Smooth muscle cell of the brain vasculature (primary cell): ENCODE measurements at places on chromosomes 1 and 21.

GRCh38 chr1:209241487-209241886, 342.0 kb upstream of the CAMK1G start:
- no peak for DNase-seq

DNA sequence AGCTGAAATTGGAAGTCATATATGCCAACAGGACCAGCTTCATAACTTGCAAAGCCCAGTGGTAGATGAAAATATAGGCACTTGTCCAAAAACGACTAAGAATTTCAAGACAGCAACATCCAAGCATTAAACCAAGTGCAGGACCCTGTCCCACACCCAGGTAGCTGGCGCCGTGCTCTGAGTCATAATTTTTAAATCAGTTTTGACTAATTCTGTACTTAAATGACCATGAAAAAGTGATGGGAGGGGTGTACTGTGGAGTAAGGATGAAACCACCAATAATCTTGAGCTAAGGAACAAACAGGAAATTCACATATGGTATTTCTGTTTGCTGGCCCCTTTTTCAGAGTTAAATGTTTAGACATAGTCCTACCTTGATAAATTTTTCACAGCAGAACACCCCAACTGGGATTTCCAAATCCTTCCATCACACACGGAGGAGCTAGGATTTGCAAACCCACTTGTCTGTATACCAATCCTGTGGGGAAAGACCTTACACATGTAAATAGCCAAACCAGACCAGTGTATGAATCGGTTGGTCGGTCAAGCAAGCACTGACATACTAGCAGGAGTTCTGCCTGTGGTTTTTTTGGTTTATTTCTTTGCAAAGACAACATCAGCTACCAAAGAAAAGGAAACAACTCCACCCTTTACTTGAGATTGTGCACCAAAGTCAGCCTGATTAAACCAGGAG, 235.7 kb upstream of the RAB4A start:
- DNase-seq: no peak

DNA sequence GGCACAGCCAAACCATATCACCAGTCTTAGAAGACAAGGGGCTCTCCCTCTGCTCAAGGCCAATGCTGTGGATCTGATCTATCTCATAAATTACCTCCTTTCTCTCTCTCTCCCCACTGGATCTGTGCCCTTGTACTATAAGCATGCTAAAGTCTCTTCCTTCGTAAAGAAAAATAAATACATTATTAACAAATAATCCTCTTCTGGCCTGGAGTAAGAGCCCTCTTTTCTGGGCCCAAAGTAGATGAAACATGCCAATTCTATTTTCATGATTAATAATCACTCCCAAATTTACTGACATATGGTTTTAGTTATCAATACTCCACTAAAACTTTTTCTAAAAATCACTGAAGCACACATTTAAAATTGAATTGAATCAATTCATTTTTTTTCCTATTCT, 889.7 kb downstream of the ADGRL2 start:
- no peak for DNase-seq

GRCh38 chr1:244868484-244869363, 4.4 kb upstream of the HNRNPU start:
- DNase-seq: no peak

DNA sequence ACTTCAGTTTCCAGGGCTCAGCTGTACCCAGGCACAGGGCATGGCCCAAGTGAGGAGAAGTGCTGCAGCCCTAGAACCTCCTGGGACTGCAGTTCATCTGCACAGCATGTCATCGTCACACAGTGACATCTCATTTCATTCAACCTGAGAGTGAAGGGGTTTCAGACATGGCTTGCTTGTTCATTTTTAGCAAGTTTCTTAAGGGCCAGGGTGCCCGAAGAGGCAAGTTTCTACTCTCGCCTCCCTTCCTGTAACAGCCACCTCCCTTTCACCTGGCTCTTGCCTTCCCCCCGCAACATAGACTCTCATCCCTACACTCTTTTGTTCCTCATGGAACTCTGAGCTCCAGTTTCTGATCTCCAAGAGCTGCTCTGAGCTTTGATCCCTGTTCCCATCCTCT, 108.1 kb downstream of the C1orf21 start:
- no peak for DNase-seq

DNA sequence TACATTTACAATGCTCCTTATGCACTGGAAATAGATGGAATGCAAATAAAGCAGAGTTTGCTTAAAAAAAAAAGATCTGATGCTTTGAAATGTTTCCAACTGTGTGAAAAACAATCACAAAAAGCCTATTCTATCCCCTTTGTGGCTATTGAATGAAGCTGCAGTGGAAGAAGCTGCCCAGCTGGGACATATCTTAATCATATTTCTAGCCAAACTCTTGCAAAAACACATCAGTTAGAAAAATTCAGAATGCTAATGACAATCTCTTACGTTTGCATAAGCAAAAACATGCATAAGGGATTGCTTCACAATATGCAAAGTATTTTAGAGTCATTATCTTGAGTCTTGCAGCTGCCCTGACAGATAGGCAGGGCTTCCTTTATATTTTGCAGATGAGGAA, 526.4 kb upstream of the USP24 start:
- no peak for DNase-seq
